ENCODE measurements at places on chromosomes 6 and 20.

GRCh38 chr6:7628479-7628878 is 38.5 kb downstream of the SNRNP48 start:
- DNase-seq: no peak

GRCh38 chr6:93571346-93571745 is 152.0 kb upstream of the EPHA7 start:
- DNase-seq: no peak

DNA sequence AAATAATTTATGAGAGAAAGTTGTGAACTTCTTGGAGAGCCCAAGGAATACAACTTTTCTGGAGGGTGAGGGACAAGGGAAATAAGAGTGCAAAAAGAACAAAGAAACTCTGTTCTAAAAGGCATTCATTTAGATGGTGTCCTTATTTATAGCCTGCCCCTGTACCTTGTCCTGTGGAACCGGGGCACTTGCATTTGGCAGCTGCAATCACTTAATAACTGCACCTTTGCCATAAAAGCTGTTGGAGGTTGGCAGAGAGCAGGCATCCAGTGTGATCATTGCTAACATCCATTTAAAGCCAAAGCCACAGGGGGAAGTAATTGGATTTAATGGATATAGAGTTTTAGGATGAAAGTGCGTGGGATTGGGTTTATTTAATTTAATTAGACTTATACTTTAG is 50.8 kb upstream of the SGK1 start:
- DNase-seq: no peak

- no peak for DNase-seq
These were observed 222.1 kb upstream of the SULF2 start for GRCh38 chr20:48007351-48007750.

- no peak for DNase-seq
These were observed 23.5 kb downstream of the DHX35 start for GRCh38 chr20:38985603-38986170.

DNA sequence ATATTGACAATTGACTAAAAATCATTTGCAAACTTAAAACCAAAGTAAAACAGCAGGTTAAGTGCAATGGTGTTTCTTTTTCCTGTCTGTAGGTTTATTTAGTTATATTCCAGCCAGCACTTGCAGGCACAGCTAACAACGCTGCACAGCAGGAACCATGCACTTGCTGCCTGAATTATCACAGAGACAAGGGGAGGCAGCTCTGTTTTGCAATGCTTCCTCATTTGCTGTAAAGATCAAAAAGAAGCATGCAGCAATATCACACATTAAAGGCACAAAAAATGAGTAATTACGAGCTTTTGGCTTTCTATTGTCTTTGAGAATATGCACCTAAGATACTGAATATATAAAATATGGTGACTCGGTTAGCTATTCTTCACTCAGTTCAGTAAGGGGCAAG is 241.9 kb downstream of the EPHA7 start:
- no peak for DNase-seq

DNA sequence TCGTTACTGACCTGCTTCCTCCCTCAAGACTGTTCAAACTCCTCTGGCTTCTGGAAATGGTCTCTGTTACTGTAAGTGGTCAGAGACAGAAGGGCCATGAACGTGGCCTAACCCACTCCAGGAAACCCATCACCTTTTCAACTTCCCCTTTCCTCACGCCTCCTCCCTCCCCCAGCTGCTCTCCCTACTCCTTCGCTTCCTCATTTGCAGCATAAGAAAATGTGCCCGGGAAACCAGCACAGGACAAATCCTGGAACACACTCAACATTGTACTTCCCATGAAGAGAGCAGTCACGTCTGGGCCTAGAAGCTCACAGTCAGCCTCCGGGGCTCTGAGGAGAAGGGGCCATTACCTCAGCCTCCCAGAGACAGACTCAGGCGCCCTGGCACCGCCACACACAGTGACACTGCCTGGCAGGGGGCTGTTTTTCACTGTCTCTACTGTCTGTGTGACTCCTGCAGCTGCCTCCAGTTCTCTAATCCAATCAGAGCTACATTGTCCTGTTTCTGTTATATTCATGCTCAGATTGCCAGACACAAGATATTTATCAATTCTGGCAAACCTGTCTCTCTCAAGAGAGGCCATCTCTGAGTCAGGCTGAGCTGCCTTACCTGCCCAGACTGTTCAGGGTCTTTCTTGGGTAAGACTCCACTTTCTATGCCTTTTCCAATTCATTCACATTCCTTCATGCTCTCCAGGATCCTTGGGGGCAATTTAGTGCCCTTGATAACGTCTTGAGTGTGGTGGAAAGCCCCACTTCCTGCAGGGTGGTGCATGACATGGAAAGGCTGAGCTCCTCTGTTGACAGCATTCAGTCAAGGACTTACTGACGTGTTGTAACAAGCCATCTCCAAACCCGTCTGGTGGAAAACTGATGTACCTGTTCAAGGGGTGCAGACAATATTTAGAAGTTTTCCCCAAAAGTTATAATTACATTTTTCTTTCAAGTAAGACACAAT is 242.2 kb downstream of the HIVEP2 start:
- peak; percentile 9 for DNase-seq

DNA sequence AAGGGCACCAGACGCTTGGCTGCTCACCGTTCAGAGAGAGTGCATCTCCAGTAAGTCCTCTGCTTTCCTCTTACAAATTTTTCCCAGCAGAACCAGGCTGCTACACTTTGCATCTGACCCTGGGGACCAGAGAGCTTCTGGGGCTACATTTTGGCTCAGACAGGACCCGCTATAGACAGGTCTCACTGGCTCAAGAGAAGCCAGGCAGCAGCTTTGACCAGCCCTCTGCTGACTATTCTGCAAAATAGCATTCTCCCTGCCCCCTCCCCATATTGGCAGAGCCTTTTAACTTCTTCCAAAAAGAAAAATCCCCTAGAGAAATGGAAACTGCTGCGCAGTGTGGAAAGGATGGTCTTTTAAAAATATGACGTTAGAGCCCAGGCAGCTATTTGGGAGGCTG is 37.2 kb downstream of the CPXM1 start:
- DNase-seq: no peak

DNA sequence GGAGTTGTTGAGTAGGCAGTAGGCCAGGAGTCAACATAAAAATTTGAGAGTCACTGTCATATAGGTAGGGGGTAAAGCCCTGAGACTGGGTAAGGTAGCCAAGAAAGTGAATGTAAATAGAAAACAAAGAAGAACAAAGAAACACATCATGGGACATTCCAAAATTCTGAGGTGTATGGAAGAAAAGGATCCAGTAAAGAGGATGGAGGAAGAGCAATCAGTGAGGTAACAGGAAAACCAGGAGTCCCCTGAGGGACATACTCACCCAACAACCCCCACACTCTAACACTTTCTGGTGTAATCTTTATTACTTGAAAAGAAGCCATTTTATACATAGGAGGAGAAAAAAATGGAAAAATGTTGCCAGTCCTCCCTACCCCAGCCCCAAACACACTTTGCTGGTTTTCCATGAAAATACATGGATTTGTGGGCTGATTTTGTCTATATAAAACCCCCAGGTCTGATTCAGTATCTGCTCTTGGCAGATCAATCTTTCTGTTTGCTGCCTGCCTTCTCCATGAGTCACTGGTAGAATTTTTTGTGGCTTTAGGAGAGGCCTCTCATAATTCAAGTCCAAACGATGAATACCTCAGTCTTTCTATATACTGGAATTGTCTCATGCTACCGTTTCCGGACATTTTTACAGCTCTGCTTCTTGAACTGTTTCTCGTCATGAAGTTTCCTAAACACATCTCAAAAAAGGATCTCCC is 271.4 kb upstream of the MAN1A1 start:
- DNase-seq: no peak

- DNase-seq: no peak
These were observed 2.3 kb downstream of the DTD1 start for GRCh38 chr20:18589941-18590674.

GRCh38 chr6:156562019-156562418 is 215.2 kb upstream of the ARID1B start:
- DNase-seq: no peak

- DNase-seq: no peak
These were observed 63.0 kb downstream of the CHMP4B start for GRCh38 chr20:33874129-33874528.

DNA sequence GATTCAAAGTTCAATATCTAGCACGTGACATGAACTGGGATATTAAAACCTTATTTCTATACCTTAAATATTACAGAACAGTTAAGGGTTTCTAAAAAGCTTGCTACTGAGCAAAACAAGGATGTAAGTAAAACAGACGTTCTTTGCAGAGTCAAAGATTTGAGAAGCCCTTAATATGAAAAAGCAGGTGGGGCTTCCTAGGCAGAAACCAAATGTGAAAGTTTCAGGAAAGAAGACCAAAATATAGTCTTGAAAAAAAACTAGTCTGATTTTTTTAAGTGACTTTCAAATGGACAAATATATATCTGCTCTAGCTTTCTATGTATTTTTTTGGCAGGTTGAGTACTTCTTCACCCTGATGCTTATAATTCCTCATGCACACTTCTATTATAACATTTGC is 63.2 kb downstream of the TNFRSF21 start:
- no peak for DNase-seq

DNA sequence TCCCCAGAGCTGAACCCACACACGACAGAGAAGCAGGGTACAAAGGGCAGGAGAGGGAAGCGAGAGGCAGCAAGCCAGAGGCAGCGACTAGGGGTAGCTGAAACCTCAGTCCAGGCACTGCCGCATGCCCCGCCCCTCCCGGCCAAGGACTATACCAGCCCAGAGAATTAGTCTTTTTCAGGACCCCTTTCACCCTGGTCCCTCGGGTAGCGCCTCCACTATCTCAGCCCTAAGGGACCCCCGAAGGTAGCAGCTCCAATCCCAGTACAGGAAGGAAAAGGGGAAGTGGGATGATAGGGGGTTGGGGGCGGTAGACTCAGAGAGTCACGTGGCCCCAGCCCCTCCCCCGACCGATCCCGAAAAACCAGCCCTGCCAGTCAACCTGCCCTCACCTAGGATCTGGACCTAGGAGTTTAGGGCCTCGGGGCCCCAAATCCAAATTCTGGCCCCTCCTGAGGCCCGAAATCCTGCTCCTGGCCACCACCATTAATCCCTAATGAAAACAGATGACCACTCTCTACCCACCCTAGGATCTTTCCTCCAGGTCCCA is 1.3 kb downstream of the RGL2 start:
- DNase-seq: no peak

DNA sequence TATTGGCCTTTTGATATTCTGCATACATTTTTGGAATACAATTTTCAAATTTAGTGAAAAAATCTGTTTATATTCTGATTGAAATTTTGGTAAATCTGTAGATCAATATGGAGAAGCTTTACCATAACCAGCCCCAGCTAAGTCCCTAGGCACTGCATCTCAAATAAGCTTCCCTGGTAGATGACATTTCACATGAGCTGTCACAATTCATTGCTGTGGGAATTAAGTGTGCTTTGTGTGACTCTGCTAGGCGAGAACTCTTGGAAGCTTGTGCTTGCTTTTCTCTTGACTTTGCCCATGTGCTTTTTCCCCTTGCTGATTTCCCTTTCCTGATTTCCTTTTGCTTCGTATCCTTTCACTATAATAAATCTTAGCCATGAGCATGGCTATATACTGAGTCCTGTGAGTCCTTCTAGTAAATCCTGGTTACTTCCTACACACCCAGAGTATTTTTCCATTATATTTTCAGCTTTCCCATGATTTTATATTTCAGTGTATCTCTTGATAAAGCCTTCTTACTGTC is 166.5 kb upstream of the MMS22L start:
- DNase-seq: no peak
